Dermis blood vessel endothelial cell (primary cell): ENCODE measurements at places on chromosomes 3 and 15.

GRCh38 chr3:46705022-46705530, 3.9 kb downstream of the TMIE start:
- peak; percentile 82 for DNase-seq

DNA sequence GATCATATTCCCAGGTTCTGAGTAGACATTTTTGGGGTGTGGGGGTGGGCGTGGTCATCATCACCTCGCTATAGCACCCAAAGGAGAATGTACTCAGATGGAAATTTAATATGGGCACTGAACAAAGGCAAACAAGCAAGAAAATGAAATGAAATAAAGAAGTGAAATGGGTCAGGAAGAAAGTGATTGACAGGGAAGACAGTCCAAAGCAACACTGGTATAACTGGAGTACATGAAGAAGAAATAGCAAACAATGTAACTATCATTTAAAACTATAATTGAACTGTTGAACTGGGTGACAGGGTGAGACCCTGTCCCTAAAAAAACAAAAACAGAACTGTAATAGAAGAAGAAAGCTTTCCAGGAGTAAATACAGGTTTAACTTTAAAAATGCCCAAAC, 24.8 kb downstream of the RPL39L start:
- DNase-seq: no peak

- DNase-seq: no peak
These were observed 146.1 kb upstream of the UMPS start for GRCh38 chr3:124584245-124584551.

DNA sequence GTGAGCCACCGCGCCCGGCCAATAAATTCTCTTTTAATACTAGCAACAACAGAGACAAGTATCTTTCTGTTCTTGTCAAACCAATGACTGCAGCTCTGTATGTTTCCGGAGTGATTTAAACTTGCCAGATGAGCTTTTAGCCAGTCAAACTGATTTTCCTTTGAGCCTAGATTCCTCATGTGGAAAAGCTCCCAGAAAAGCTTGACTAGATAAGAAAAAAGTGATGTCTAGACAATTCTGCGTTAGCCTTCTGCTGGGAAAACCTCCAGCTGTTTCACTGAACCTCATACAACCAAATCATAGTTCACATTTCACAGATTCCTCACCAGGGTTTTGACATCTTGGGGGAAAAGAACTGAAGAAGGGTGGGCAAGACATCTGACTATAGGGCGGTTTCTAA, 78.6 kb downstream of the MAGI1 start:
- no peak for DNase-seq

GRCh38 chr15:25251700-25252390, 187.0 kb downstream of the UBE3A start:
- no peak for DNase-seq

- DNase-seq: no peak
These were observed 80.0 kb upstream of the RORA start for GRCh38 chr15:61309031-61309511.

- DNase-seq: no peak
These were observed 84.0 kb upstream of the OSBPL11 start for GRCh38 chr3:125679258-125679657.

- DNase-seq: no peak
These were observed 81.3 kb downstream of the APBA2 start for GRCh38 chr15:28967066-28967465.

GRCh38 chr3:107264888-107265287, 112.4 kb upstream of the CCDC54 start:
- DNase-seq: no peak

- peak; percentile 78 for DNase-seq
These were observed 103.1 kb upstream of the CCNL1 start for GRCh38 chr3:157263027-157263426.

DNA sequence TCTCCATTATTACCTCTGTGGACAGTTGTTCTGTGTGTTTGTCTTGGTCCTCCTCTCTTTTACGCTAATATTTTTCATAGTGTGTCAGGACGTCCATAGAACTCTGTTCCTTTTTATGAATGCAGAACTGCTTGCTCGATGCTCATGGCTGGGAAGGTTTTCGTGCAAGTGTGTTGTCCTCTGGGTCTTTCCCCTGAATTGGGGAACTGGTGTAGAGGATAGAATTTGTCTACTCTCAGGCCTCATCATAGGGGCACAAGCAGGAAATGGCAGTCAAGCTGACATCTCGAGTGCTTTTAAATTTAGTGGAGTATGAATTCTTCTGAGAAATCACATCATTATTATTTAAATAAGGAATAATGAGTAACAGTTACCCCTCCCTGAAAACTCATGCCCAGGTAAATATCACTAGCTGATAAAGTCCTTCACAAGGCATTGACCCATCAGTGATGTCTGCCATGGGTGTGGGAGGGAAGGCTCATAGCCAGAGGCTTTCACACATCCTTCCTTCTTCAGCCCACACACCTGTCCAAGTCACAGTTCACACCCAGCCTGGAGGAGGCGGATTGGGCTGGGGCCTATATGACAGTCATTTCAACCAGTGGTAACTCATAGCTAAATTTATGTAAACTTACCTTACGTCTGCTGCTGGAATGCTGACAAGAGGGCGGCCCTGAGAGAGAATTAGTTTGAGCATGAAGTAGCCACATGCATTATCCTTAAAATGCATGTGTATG, 226.1 kb downstream of the PLCL2 start:
- no peak for DNase-seq

- DNase-seq: peak; percentile 97
These were observed 75.3 kb downstream of the TGFBR2 start for GRCh38 chr3:30681649-30682211.

- no peak for DNase-seq
These were observed 2.9 kb downstream of the CBLB start for GRCh38 chr3:105865867-105866350.

- no peak for DNase-seq
These were observed 80.0 kb downstream of the MITF start for GRCh38 chr3:69819282-69819681.

- DNase-seq: no peak
These were observed 125.9 kb upstream of the C15orf61 start for GRCh38 chr15:67394873-67395639.

DNA sequence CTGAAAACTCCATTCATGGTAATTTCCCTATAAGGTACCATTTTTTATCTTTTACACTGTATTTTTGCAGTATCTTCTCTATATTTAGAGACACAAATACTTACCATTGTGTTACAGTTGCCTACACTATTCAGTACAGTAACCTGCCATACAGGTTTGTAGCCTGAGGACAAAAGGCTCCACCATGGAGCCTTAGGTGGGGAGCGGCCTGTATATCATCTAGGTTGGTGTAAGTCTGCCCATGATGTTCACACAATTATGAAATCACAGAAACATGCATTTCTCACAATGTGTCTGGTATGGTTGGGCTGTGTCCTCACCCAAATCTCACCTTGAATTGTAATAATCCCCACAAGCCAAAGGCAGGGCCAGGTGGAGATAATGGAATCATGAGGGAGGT, 43.9 kb upstream of the LYSMD4 start:
- no peak for DNase-seq

DNA sequence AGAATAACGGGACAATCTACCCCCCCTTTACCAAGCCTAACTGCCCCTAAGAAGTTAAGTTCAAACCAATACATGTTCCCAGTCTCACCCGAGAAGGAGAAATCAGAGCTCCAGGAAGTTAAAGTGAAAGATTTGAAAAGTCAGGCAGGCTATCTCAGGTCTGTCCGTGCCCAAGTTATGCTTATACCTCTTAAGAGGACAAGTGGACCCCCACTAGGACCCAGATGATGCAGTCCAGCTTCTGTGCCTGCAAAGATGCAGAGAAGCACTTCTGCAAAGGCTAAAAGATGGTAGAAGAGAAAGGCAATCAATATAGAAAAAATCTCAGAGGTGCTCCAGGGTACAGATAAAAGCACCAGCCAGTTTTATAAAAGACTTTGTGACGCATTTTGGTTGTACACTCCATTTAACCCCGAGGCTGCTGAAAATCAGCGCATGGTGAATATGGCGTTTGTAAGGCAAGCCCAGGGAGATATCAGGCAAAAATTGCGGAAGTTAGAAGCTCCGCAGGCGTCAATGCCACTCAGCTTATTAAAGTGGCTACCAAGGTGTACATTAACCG, 9.8 kb upstream of the SLC9C1 start:
- peak; percentile 34 for DNase-seq

- DNase-seq: peak; percentile 37
These were observed 48.6 kb upstream of the C15orf39 start for GRCh38 chr15:75153087-75153486.

DNA sequence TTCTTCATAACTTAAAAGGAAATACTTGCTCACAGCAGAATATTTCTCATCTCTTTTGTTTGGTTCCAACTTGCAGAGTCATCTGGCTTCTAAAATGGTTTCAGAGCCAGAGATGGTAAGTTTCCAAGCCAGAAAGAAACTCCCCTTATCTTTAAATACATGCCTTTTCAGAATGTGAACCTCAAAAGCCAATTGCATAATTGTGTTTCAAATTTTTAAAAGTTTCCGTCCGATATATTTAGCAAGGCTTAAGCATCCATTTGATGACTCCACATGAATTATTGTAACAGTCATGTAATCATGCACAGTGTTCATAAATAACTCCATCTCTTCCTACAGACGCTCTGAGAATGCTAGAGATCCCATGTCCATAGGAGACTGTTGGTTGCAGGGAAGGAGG, 40.6 kb upstream of the C3orf80 start:
- no peak for DNase-seq

DNA sequence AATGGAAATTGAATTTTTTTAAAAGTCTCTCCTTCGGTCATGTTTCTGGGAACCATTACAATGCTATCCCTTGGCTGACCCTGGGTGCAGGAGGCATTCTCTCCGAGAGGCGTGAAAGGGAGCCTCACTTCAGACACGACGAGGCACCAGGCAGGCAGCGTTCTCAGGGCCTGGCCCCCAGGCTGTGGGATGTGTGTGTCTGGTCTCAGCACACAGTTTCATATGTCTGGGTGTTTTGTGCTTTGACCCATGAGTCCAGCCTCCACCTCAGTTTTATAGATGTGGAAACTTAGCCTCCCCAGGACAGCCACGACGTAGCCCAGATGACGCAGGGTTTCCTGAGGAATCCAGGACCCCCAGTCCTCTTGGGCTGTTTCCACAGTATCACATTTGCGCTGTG, 34.0 kb downstream of the FGD5 start:
- no peak for DNase-seq

- DNase-seq: no peak
These were observed 1.7 kb upstream of the RARB start for GRCh38 chr3:25426408-25426807.

GRCh38 chr3:100334488-100335351, at the start of gene NIT2:
Gene NIT2, plus strand, starts transcription at chr3:100334757. Its CDS starts 35 bp downstream, at chr3:100334792.
- DNase-seq: peak; percentile 84

GRCh38 chr3:16978234-16978920, 93.6 kb downstream of the PLCL2 start:
- DNase-seq: no peak

DNA sequence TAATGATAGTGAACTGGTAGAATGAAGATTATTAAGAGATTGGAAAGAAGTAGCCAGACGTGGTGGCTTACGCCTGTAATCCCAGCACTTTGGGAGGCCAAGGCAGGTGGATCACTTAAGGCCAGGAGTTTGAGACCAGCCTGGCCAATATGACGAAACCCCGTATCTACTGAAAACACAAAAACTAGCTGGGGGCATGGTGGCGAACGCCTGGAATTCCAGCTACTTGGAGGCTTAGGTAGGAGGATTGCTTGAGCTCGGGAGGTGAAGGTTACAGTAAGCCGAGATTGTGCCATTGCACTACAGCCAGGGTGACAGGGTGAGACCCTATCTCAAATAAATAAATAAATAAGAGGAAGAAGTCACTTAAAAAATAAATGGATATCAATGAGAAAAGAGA, 14.0 kb downstream of the USP8 start:
- no peak for DNase-seq

- peak; percentile 58 for DNase-seq
These were observed 44.1 kb downstream of the TNIK start for GRCh38 chr3:171416061-171416460.

- no peak for DNase-seq
These were observed 1031.8 kb upstream of the NR2F2 start for GRCh38 chr15:95298729-95299128.

GRCh38 chr15:96736384-96736783, 405.9 kb downstream of the NR2F2 start:
- no peak for DNase-seq

DNA sequence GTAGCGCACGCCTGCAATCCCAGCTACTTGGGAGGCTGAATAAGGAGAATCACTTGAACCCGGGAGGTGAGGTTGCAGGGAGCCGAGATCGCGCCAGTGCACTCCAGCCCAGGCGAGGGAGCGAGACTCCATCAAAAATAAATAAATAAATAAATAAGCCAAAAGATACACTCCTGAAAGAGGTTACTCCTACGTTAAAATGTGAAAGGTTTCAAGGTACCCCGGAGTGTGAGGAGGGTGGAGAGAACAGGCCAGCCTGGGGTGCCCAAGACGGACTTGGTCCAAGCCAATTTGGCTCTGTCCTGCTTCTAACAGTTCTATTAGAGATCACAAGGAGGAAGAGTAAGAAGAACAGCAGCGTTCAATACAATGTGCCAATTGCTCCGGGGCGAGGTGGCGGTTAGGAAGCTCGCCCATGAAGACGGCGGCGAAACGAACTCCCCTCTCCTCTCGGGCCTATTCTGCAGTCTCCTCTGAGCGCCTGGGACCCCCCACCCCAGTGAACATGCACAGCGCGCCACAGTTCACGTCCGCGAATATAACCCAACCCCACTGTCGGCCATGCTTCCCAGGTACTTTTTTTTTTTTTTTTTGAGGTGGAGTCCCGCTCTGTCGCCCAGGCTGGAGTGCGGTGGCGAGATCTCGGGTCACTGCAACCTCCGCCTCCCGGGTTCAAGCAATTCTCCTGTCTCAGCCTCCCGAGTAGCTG, 942 bp downstream of the ELP6 start:
- peak; percentile 46 for DNase-seq
